ENCODE measurements at places on chromosomes 3 and 15. TPM values are rescaled to one million over a fixed set of nuclear protein-coding genes. Genes with fewer than 3 reads are reported as not detected.

DNA sequence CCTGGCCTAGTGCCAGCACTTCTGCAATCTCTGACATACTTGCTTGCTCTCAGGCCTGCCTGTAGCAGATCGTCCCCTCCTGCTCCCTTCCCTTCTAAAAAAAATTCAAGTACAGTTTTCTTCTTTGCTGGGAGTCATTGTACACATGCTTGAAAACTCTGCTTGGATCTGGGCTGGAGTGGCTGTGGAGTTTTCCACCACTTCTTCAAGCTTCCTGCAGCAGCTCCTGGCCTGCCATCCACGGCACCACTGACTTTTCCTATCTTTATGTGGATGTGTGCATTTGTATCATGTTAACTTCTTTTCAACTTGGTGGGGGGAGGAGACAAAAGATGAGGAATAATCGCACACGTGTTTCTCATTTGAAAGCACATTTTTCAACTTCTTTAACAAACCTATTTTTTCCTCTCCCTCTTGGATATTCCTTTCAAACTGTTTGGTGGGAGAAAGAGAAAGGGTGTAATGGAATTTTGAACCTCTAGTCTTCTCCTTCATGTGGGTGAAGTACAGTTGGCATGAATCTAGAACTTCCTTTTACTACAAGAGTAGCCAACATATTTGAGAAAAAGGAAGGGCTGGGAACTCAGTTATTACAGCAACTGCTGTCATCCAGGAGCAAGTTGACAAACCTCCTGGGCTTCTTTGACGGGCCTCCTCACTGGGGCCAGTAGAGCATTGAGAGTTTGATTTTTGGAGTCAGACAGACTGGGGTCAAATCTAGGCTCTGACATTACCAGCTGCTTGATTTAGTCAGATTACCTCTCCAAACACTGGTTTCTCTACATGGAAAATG, 61.2 kb upstream of the LRTM1 start:
- no peak for DNase-seq

GRCh38 chr15:95350908-95351307, 979.6 kb upstream of the NR2F2 start:
- DNase-seq: no peak

GRCh38 chr3:139838269-139838957, 96.6 kb upstream of the CLSTN2 start:
- no peak for DNase-seq

DNA sequence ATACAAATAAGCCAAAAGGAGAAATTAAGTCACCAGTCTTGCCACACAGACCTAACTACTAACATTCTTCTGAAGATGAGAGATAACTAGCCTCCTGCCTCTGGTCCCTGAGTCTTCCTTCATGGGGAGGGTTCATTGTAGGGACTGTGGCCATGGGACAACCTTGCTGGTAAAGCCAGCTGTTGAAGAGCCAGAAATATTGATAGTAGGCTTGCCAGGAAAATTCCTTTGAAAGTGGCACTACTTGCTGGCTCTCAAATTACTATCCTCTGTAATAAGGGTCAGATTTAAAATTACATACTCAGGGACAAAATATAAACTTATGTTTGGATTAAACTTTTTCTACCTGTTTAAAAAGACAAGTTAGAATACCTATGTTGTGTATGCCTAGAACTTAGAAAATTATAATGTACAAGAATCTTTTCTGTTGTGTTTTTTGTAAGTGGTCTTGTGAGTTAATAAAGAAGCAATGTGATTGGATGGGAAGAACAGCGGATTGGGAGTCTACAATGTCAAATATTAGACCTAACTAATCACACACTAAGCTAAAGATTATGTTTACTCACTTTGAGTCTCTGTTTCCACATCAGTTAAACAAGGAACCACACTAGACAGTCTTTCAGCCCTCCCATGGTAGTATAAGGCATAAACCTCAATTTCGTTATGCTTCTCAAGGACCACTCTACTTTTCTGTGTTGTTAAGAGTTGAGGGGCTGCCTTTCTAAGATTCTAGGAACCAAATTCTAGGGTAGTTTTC, 60.0 kb upstream of the TRIM71 start:
- no peak for DNase-seq

GRCh38 chr3:190601622-190602021, 87.7 kb downstream of the IL1RAP start:
- DNase-seq: no peak

- no peak for DNase-seq
These were observed 1101.4 kb downstream of the ROBO2 start for GRCh38 chr3:78141269-78141668.

GRCh38 chr3:93981649-93982048, 1.7 kb downstream of the ARL13B start:
- no peak for DNase-seq

DNA sequence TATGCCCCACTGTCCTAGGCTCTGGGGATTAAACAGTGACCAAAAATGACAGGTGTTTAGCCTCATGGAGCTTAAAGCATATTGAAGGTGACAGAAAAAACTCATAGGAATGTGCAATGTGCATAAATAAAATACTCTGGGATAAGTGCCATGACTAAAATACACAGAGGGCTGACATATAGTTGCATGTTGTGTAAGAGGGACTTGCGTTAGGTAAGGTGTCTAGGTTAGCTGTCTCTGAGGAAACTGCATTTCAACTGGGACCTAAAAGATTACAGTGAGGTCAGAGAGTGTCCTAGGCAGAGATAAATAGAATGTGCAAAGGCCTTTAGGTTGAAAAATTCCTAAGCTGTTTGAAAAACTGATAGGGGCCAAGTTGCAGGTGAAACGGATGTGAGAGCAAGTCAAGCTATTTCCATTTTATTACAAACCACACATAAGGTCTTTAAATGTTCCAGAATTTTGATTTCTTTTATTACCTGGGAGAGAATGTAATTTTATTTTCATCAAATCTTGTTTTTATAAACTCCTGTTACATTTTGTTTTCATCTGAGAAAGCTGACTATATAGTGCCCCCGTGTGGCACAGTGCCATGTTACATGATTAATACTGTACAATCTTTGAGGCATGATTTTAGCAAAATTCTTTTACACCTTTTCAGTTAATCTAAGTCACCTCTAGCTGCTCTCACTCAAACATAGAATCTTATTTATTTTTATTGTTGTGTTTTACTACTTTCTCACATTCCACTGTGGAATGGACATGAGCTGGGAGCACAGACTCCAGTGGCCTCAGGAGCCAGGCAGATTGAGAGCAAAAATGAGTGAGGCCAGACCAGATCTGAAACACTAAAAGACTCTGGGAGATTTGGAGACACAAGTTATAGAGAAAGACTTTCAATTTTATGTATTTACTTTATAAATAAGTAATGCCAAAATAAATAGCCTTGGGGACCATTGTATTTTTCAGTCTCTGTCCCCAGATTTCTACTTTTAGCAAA, 259.6 kb upstream of the ZNF717 start:
- peak; percentile 15 for DNase-seq

GRCh38 chr15:73284090-73284716, 84.6 kb downstream of the HCN4 start:
- no peak for DNase-seq

GRCh38 chr3:23968463-23969184, 23.5 kb downstream of the NR1D2 start:
- no peak for DNase-seq

DNA sequence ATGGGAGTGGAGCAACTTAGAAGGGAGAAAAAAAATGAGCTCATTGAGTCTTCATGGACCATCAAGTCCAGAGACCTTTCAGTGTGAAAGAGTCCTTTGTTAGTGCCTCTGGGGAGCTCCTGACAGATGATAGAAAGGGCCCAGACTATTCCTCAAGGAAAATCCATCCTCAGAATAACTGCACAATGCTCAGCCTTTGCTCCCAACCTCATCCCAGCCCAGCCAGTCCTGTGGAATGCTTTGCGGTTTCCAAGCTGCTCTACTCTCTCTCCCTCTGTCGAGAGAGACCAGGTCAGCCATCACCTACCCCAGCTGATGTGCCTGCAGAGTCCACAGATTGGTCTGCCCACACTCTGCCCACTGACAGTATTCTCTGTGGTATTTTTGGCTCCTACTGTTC, 406.2 kb downstream of the MFSD1 start:
- no peak for DNase-seq

DNA sequence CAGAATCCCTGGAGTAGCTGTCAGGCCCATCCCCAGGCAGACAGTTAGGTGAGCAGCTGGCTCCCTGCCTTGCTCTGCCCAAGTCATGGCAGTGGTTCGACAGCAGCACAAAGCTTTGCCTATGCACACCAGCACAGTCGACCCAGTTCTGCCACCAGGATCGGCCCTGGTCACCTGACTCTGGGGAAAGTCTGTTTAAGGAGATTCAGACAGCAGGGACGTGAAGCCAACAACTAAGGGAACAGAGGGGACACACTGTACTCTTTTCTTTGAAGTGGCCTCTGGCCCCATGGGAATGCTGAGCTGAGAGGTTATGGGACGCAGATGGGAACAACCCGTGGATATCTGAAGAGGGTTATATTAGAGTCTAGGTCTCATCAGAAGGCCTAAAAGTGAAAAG, 134.8 kb downstream of the CHDH start:
- DNase-seq: no peak

GRCh38 chr15:92634671-92635201, 20.8 kb downstream of the FAM174B start:
- DNase-seq: no peak

GRCh38 chr3:18585004-18585968, 160.1 kb upstream of the SATB1 start:
- no peak for DNase-seq

GRCh38 chr3:129967761-129968160, 6.8 kb upstream of the TRH start:
- no peak for DNase-seq

DNA sequence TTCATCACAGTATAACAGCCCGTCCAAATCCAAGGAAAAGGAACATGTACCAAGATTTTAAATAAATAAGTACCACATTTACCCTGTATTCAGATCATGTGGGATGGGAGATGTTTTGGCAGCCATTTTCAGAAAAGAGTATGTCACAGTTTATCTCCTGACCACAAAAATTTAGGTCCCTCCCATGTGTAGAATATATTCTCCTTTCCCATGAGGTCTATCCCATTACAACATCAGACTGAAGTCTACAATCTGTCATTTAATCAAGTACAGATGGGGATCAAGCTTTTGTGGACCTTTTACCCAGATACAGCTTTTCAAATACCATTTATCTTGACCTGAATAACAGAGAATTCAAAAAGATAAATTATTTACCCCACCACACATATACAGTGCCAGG, 444.5 kb downstream of the PLOD2 start:
- no peak for DNase-seq

- peak; percentile 93 for DNase-seq
These were observed 8.1 kb downstream of the PPM1M start for GRCh38 chr3:52253314-52254304.

DNA sequence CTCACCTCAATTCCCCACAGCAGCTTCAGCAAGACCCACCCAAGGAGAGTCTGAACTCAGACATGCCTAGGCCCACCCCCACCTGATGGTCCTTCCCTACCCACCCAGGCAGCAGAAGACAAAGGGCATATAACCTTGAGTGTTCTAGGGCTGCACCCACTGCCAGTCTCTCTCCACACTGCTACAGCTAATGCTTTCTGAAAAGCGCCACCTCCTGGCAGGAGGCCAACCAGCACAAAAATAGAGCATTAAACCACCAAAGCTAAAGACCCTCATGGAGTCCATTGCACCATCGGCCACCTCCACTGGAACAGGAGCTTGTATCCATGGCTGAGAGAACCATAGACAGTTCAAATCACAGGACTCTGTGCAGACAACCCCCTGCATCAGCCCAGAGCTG, 11.3 kb upstream of the RPL39L start:
- DNase-seq: peak; percentile 81

DNA sequence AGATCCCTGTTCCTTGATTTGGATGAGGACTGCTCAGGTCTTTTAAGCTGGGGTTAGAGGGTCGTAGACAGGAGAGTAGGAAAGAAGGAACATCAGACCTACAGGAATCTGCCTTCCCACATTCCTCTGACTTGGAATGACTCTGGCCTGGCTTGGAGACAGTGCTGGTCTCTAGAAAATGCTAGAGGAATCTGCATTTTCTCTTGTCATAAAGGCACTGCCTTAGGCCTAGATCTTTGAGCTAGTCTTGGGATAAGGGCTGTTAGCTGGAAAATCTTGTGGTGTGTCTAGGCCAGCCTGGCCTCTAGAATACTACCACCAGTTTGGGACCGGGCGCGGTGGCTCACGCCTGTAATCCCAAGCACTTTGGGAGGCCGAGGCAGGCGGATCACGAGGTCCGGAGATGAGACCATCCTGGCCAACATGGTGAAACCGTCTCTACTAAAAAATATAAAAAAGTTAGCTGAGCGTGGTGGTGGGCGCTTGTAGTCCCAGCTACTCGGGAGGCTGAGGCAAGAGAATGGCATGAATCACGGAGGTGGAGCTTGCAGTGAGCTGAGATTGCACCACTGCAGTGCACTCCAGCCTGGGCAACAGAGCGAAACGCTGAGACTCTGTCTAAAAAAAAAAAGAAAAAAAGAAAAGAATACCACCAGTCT, 17.3 kb upstream of the BSN start:
- DNase-seq: no peak

- no peak for DNase-seq
These were observed 75.7 kb downstream of the ITPR1 start for GRCh38 chr3:4568841-4569240.

DNA sequence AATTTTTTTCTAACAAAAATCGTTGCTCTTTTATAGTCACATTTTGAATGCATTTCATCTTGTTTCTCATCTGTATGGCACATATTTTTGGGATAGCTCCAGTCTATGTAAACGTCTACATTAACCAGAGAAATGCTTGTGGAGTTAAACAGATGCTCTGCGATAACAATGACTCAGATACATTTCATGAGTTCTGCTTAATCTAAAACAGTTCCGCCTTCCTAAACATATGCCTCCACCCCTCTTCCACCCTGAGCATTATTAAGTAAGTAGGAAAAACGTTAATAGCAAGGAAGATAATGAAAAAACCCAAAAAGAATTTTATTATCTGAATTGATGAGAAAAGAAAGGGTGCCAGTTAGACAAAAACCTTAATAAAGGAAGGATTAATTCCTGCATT, 396.1 kb downstream of the TUSC7 start:
- no peak for DNase-seq

GRCh38 chr15:38689522-38689921, 124.9 kb upstream of the RASGRP1 start:
- DNase-seq: no peak

The STRIT1 gene
- total RNA-seq: not detected

The CHP1 gene
- total RNA-seq: 46.3 TPM

The SLC2A2 gene
- total RNA-seq: not detected

The ALG1L2 gene
- not detected for total RNA-seq

The NTRK3 gene
- 0.78 TPM for total RNA-seq

The CALML4 gene
- 7.0 TPM for total RNA-seq
